ENCODE measurements at places on chromosomes 3 and 15. TPM values are rescaled to one million over a fixed set of nuclear protein-coding genes. Genes with fewer than 3 reads are reported as not detected.
A peak's percentile ranks its signal among the peaks of the same experiment; 100 is the strongest.

ATP13A4 gene
- total RNA-seq: 0.34 TPM

SLC12A1 gene
- total RNA-seq: not detected

HESX1 gene
- 1.0 TPM for total RNA-seq

ZBED2 gene
- 1.3 TPM for total RNA-seq

- DNase-seq: no peak
Observed at GRCh38 chr15:33215941-33216872, 21.7 kb upstream of the FMN1 start.

DNA sequence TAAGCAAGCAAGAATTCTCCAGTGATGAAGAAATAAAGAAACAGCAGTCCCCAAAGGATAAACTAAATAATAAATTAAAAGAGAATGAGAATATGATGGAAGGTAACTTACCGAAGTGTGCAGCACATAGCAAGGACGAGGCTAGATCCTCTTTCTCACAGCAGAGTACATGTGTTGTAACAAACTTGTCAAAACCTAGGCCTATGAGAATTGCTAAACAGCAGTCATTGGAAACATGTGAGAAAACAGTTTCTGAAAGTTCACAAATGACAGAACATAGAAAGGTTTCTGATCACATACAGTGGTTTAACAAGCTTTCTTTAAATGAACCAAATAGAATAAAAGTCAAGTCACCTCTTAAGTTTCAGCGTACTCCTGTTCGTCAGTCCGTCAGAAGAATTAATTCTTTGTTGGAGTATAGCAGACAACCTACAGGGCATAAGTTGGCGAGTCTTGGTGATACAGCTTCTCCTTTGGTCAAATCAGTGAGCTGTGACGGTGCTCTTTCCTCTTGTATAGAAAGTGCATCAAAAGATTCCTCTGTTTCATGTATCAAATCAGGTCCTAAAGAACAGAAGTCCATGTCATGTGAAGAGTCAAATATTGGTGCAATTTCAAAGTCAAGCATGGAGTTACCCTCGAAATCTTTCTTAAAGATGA, 4.5 kb upstream of the SCG5 start:
- DNase-seq: no peak

GRCh38 chr15:71109130-71109529, 6.1 kb upstream of the THSD4 start:
- DNase-seq: no peak

DNA sequence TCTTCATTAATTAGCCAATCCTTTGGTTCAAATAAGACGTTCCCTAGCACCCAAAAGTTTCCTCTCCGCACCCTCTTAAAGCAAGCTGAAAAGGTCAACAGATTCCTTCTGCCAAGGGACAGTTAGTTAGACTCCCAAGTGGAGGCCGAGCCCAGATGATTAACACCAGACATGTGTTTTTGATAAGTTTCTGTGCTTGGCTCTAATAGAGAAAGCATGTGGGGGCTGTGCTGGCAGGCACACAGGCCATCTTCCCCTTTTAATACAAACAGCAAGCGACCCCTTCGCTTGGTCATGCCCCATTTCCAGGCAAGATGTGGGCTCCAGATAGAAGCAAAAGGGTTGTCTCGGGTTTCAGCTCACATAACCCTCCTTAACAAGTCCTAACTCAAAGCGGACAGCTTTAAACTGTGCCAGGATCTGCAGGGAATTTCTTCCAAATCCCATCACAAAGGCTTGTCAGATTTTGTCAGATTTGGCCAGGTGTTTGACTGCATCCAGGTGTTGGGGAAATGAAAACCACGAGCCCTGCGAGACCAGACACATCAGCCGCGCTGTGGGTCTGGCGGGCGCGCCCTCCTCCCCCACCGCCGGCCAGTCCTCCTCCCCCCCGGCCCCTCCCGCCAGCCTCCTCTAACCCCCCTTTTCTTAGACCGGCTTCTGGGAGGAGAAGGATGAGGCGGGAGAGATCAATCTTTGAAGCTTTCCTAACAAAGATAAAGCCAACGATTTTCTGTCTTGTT, 3.3 kb downstream of the HES1 start:
- DNase-seq: no peak

DNA sequence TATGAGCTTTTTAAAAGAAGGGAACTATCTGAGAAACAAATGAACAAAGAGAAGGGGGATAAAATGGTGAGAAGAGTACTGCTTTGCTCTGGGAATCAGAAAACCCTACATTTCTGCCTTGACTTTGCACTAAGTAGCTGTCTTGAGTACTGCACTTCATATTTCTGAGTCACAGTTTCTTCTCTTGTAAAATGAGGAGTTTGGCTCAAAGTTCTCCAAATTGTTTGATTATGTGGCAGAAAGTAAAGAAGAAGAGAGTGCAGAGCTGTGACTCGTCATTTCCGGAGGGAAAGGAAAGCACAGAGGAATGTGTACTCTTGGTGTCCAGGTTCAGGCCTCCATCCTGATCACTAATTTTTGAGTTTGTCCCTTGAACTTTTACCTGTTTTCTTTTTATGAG, 54.7 kb downstream of the TP63 start:
- no peak for DNase-seq

DNA sequence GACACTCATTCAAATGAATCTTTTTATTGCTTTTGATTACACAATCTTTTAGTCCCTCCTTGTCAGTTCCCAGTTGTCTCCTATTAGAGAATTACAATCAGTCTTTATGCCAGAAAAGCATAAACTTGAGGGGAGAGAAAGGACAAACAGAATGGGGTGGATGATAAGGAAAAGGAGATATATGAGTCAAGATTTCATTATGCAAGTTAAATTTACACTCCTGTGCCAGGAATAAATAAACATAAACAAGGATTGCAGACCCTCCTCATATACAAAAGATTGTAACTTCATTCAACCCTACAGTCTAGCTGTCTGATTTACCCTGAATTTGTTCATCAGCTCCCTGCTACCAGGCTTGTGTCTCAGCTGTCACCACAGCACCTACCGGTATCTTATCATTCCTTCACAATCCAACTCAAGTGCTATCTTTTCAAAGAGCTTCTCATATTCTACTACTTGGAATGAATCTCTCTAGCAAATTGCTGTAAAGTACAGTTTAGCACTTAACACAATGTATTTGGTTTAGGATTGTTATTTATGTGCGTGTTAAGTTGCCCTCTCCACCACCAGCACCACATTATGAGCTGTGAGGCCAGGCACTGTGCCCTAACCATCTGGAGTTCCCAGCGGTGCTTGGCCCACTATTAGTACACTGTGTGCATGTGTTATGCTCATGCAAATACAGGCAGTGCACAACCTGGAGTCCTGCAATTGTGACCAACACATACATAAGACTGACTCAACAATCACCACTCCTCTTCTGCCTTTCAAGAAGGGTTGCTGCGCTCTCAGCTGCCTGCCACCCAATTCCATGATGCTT, 504.1 kb downstream of the TBL1XR1 start:
- no peak for DNase-seq

DNA sequence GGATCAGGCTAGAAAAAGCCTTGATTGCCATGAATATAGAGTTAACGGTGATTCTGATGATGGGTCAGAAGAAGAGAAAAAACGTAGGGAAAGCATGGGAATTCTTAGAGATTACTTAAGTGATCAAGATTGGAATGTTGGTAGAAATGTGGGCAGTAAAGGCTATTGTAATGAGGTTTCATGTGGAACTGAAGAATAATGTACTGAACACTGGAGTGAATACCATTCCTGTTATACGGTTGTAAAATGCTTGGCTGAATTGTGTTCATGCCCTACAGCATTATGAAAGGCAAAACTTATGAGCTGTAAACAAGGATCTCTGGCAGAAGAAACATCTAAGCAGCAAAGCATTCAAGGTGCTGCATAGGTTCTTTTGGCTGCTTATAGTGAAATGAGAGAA, 414.1 kb upstream of the CBLB start:
- no peak for DNase-seq

DNA sequence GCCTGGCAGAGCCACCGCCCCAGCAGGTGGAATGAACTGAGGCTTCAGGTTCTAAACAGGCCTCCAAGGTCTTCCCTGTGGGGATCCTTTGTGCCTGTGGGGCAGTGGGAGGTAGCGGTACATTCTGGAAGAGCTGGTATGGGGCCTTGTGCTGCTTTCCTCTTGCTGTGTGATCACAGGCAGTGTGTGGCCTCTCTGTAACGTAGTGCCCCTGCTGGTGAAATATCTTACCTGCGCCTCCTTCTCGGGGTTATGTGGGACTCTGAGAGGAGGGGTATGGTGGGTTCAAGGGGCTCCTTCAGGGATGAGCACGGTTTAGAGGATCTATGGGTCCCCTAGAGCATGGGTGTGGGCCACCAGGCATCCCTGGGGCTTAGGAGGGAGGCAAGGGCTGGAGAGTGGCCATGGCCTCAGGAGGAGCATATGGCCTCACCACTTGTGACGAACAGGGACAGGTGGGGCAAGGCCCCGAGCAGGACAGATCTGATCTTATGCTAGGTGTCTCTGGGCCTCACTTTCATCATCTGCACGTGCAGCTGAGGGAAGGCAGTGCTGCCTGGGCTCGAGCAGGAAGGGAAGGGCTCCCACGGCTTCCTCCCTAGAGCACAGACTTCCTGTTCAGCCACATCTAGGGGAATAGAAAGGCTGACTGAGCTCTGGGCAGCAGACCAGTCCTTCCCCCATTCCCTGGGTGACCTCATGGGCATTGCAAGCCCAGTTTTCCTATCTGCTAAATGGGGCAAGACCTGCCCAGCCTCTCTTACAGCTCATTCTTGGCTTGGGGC, 1.9 kb upstream of the ALS2CL start:
- peak; percentile 64 for DNase-seq

GRCh38 chr3:47872916-47873315, 70.0 kb downstream of the DHX30 start:
- no peak for DNase-seq

GRCh38 chr3:49899815-49900214, 3.9 kb downstream of the MST1R start:
- DNase-seq: no peak

DNA sequence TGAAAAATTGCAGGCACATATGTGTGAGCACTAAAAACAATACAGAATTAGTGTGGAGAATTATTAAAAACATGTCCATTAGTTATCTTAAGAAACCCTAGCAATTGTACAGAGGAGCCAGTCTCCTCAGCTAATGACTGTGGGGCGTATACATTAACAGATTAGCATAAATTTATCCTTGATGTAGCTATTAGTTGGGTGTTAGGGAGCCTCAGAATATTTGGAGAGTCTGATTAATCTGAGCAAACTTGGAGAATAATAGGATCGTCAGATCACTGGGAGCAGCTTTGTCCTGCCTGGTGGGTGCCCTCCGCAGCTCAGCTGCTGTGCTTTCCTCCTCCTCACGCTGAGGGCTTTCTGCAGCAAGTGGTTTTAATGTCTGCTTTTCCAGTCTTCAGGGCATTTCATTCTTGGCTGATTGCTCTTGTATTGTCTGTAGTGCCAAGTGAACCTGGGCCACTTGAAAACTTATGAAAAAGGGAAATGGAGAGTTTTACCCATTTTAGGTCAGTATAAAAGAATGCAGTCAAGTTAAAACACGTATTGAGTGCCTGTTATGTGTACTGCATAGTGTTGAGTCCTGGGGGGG, 417.4 kb upstream of the SEMA6D start:
- DNase-seq: no peak

GRCh38 chr3:33795856-33796536, 2.4 kb upstream of the PDCD6IP start:
- no peak for DNase-seq

DNA sequence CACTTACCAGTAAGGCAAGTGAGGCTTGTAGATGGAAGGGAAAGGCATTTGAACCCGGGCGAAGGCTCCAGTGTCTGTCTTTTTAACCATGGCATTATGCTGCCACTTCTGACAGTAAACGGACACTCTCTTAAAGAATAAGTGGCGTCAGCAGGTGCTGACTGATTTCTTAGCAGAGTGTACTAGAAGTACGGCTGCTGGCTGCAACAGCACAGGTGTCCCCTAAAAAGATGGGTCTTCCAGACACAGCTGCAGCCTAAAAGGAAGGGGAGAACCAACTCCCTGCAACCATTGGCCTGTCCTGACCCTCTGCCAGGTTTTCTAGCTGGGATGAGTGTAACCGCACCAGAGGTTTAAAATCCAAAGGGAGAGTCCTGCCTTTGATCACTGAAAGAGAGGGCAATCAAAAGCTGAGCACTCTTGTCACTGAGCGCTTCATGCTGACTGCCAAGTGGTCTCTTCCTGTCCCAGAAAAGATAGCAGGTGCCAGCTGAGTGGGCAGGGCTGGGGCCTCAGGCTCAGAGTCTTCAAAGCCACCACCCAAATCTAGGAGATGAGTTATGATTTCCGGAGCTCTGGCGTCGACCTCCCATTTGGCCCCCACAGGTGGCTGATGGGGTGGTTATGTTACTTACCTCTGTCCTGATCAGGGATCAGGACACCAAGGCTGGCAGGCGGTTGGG, 255.8 kb downstream of the SLCO3A1 start:
- no peak for DNase-seq

GRCh38 chr3:149589332-149589731, 68.5 kb downstream of the WWTR1 start:
- peak; percentile 90 for DNase-seq

- peak; percentile 77 for DNase-seq
Observed at GRCh38 chr15:75335705-75336355, at the start of gene COMMD4. Gene COMMD4, plus strand, starts transcription at chr15:75336063. Its CDS starts 27 bp downstream, at chr15:75336090.

GRCh38 chr15:72953306-72953705, 99.0 kb upstream of the NEO1 start:
- DNase-seq: no peak

DNA sequence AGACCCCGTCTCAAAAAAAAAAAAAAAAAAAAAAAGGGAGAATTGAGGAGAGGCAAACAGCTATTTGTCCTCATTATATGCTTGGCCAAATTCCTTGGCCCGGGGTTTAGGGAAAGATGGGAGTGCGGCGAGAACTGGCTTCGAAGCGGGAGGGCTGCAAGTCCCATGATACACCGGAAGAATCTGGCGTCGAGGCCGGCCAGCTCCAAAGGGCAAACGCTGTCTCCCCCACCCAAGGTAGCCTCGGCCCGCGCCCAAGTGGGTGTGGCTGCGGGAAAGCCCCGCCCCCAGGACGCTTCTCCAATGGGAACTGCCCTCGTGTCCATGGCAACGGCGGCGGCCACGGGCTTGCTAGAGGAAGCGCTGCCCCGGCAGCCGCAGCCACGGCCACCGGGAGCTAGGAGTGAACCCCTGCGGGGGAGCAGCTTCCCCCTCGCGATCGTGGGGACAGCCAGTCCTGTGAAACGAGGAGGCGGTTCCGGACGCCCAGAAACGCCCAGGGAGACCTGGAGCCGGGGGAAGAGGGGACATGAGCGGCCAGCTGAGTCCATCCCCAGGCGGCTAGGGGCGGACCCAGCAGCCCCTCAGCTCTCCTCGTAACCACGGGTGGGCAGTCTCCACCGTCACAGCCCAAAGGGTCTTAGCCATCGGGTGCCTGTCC, at the start of gene TTLL13:
TSS of gene TTLL13 (plus strand) at position 354 of the 661 bp plus-strand sequence. CDS start 1,075 bp downstream, outside the sequence.
- no peak for DNase-seq

All from glomerular endothelial cell (primary cell).